ENCODE measurements at places on chromosomes 7 and 10. TPM values are rescaled to one million over a fixed set of nuclear protein-coding genes. Genes with fewer than 3 reads are reported as not detected.

GRCh38 chr7:27946351-27946750 lies 206.4 kb downstream of the TAX1BP1 start:
- no peak for DNase-seq

GRCh38 chr10:68095153-68095552 lies 14.1 kb upstream of the MYPN start:
- no peak for DNase-seq

DNA sequence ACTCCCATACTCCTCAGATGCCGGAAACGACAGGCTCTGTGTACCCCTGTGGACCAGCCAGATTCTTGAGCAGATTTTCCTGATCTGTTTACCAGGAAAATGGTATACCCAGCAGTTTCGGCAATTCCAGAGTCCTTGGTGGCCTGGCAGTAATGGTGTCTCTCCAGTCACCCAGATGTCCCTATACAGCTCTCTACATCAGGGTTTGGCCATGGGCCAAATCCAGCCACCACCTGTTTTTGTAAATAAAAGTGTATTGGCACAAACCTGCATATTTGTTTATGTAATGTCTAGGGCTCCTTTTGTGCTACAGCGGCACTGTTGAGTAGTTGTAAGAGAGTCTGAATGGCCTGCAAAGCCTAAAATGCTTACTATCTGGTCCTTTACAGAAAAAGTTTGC lies 491.3 kb downstream of the RPS24 start:
- no peak for DNase-seq

Gene UPK3B
- total RNA-seq = 0.88 TPM

Gene MDFIC
- 81.3 TPM for total RNA-seq

GRCh38 chr7:26865094-26865388 lies 651 bp upstream of the SKAP2 start:
- DNase-seq = peak; percentile 45

- no peak for DNase-seq
These were observed 48.1 kb downstream of the SH2D4B start for GRCh38 chr10:80585812-80586211.

GRCh38 chr10:116470071-116470470 lies 42.4 kb downstream of the PNLIPRP3 start:
- no peak for DNase-seq

GRCh38 chr7:75798770-75799169 lies 14.8 kb downstream of the CCL24 start:
- DNase-seq = no peak

DNA sequence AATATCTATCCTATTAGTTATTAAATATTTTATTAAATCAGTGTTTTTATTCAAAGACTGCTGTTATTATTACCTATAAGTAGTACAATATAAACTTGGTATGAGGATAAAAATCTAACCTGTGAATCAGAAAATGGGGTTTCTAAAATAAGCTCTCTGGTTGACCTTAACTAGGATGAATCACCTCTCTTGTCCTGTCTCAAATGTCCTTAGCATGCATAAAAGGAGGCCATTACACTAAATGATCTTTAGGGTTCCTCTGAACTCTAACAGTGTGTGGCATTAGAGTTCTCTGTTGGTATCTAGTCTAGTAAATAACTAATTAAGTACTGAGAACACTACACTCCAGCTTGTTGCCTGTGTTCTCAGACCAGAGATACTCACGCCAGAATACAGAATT lies 143.1 kb upstream of the LRRTM3 start:
- DNase-seq = no peak

DNA sequence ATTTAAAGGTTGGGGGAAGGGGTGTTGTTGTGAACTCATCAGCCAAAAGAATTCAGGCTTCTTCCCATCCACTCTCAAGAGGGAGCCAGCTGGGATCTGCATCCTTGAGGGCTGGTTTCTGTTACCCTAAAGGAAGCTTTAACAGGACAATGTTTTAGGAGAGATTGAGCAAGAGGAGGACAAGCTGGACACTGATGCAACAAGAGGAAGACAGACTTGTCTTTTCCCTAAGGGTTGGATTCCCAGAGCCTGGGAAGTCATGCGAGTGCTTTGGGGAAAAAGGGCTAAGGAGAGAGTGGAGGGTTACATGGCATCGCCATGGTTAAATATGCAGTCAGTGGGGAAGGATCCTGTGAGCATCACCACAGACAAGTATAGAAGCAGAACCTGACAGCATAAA lies 47.6 kb upstream of the PDE1C start:
- no peak for DNase-seq

GRCh38 chr10:80536361-80536835 lies 1.3 kb upstream of the SH2D4B start:
- DNase-seq = no peak

DNA sequence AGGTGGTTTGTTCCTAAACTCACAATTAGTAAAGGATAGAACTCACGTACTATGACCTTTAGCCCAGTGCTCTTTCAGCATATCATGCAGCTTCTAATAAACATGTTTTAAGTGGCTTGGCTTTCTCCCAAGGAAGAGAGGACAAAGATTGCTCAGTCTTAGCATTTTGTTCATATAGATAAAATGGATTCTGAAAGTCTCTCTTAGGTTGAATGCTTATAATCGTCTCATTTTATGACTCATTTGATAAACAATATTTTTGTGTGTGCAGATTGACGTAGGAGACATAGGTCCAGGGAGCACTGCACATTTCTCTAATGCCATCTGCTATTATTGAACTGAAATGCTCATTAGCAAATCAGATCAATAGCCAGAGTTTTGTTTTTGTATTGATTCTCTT lies 44.8 kb downstream of the GNAT3 start:
- DNase-seq = no peak

DNA sequence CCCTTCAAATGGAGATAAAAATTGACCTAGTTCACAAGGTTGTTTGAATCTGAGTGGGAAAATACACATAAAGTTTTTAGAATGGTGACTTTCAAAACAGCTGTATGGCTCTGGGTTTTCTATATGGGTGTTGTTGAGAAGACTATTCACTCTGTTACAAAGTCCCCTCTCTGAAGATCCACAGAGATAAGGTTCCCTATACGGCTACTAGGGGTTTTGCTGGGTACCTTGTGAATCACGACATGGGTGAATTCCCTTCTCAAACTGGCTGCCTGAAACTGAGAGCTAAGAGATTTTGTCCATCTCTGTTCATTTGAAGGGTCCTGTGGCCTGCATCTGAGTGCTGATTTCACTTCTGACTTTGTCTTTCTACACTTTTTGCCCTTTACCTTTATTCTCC lies 11.8 kb upstream of the SLC13A1 start:
- no peak for DNase-seq

Gene HYAL4
- total RNA-seq = not detected

DNA sequence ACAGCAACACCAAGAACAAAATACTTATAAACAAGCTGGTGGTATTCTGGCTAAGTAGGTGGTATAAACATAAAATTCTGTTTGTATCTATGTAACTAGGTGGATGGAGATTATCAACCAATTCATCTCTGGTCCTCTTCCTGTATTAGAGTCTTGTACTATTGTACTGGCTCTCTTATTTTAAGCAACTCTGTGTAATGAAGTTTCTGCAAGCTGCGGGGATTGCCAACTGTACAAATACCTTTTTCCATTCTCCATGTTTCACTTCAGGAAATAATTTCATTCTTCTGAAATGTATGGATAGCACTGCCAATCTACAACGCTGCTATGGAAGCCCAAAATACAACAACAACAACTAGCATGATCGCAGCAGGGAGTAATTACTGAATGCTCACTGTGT lies 44.8 kb downstream of the JAZF1 start:
- DNase-seq = no peak

DNA sequence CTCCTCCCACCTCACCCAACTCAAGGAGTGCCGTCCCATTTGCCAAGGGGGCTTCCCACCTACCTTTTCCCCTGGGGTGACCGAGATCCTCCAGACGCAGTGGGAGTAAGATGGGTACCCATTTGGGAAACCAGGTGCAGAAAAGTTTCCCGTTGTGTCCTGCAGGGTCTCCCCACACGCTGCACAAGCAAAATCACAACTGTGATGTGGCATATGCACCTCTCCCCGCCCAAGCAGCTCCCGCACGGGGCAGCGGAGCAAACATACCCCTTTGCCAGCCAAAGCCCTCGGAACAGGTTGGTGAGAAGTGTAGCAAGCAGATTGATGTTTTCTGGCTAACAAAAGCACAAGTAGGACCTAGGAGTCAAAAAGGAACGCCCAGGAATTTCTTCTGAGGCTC lies 51.5 kb upstream of the OPALIN start:
- no peak for DNase-seq

Gene FAM25A
- total RNA-seq = not detected

DNA sequence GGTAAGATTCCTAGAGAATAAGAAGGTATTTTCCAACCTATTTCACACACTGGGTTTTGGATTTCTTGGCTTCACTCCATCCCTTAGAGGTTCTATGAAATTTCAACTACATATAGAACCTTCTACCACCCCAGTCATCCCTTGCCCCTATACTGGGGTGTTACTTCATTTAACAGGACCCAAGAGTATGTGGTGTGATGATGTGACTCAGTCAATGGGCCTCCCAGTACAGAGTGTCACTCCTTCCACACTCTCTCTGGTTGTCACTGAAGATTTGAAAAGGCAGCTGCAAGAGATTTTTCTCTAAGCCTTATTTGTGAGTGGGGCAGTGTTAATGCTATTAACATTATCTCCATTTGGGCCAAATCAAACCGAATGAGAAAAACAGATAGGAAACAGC lies 33.5 kb downstream of the FGFBP3 start:
- no peak for DNase-seq

Gene NUDT1
- 18.5 TPM for total RNA-seq

DNA sequence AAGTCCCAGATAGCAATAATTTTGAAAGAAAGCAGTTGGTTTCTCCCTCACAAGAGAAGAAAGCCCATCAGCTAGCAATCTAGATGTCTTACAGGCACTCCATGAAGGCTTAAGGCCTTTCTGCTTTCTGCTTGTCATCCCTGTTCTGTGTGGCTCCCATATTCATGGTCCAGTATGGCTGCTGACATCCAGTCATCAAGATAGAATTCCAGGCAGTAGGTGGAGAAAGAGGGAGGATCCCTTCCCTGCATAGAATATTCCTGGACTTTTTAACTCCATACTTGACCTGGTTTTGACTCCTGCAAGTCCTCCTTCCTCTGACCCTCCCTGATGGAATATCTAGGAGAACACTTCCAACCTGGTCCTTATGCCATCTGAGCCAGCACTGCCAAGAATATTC lies 389.9 kb upstream of the AKR1E2 start:
- no peak for DNase-seq

DNA sequence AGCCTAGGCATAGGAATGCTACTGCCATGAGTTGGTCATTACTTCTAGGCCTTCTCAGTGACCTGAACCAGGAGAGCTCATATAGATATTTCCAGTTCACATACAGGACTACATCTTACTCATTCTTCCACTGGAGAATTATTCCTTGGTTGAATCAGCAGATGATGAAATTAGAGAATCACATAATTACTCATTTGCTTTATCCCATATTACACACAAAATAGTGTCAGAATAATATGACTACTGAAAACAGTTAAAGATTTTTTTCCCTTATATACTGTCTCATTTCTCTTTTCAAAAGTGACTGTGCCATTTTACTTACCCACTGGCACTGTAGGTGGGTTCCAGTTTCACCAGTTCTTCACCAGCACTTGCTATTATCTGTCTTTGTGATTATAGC lies 18.5 kb downstream of the BMS1 start:
- peak; percentile 3 for DNase-seq

Gene C10orf67
- not detected for total RNA-seq

DNA sequence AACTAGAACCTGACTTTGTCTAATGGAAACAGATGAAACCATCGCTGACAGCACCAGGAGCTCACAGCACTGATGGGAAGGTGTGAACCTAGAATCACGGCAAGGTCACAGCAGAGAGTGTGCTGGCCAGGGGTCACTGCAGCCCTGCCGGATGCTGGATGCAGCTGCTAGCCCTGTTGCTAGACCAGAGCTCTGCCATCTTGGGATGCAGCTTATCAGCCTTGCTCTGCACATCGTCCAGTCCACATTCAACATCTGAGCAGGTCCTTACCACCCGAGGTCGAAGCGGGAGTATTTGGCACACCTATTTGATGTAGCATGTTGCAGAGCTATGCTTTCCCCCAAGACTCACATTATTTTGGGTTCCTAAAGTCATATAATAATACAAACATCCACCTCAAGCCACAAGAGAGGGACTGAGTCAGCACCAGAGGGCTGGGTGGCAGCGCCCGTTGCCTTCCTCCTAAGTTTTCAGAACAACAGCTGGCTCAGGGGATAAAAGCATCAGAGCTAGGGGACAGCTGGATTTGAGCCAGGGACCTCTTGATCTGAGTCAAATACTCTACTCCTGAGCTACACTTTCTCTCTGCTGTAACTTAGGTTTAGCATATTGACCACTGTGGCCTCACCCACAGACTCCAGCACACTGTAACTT lies 135.3 kb downstream of the ZNF467 start:
- no peak for DNase-seq

DNA sequence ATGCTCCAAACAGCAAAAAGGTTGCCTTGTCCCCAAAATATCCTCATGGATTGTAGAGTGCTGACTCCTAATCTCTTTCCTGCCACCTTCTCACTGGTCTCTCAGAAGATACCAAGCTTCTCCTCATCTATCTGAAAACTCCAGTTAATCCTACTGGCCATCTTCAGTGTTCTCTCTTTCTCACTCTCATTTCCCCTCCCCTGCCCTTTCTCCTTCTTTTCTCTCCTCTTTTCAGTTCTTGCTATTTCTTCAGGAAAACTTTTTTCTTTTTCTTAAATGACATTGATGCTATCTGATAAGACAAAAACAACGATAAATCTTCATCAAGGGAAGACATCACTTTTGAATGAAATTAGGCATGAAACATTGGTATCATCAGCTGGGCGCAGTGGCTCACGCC lies 109.8 kb downstream of the USP6NL start:
- no peak for DNase-seq

GRCh38 chr7:35499226-35499625 lies 195.7 kb downstream of the HERPUD2 start:
- DNase-seq = no peak

Gene LIPN
- not detected for total RNA-seq

- no peak for DNase-seq
These were observed 105.7 kb downstream of the SNX10 start for GRCh38 chr7:26397332-26397731.

Gene CYP3A7
- not detected for total RNA-seq

Gene H2BK1
- total RNA-seq = not detected

DNA sequence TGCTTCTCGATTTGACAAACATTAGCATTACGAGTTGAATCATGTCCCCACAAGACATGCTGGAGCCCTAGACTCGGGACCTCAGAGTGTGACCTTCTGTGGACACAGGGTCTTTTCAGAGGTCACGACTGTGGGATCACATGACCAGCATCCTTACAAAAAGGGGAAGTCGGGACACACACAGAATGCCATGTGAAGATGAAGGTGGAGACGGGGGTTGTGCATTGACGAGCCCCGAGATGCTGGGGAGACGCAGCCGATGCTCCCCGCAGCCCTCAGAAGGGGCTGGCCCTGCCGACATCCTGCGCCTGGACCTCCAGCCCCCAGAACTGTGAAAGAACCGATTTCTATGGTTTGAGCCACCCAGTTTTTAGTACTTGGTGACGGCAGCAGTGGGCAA lies 7.5 kb downstream of the ZFAND2A start:
- DNase-seq = no peak

DNA sequence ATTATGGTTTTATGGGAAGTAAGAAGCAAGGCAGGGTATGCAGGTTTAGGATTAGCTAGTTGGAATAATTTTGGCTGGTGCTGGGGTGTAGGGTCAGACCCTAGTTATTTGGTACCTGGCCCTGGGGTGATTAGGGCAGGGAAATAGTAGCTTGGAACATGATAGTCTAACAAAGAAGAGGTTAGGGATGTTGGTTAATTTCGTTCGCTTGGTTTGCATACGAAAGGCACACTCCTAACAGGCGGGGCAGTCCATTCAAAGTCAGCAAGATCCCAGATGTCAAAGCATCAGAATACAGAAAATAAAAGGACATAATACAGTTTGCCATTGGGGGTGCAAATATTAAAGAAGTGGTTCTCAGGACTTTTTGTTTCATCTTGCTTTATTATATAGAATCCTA lies 55.7 kb upstream of the ITPRID1 start:
- DNase-seq = no peak

All from osteoblast (primary cell).